HT1080 (cell line): ENCODE measurements at places on chromosomes 4 and X. TPM values are rescaled to one million over a fixed set of nuclear protein-coding genes. Genes with fewer than 3 reads are reported as not detected.

Gene SLC2A9
- total RNA-seq, result 0.27 and 0.37 TPM in 2 replicates

Gene FAM133A
- 0.11 and 0.20 TPM in 2 replicates for total RNA-seq

Gene GAGE1
- total RNA-seq, result 40.0 and 84.7 TPM in 2 replicates

Gene RGN
- not detected in 2 replicates for total RNA-seq

Gene SLC9A7
- total RNA-seq, result 18.4 and 22.8 TPM in 2 replicates

Gene PTCHD1
- 0.53 and 1.0 TPM in 2 replicates for total RNA-seq

Gene DNAAF6
- total RNA-seq, result not detected in 2 replicates

Gene SLC49A3
- total RNA-seq, result 0.07 TPM in 1 of 2 replicates, not detected in the other

Gene FRG2
- total RNA-seq, result 1.4 and 1.7 TPM in 2 replicates
